Stimulated activated CD8-positive, alpha-beta memory T cell treated with anti-CD3 and anti-CD28 coated beads, Interleukin-15, amount 100 ng/mL, for 4 hours (primary cell): ENCODE measurements at places on chromosomes 2 and 18.

DNA sequence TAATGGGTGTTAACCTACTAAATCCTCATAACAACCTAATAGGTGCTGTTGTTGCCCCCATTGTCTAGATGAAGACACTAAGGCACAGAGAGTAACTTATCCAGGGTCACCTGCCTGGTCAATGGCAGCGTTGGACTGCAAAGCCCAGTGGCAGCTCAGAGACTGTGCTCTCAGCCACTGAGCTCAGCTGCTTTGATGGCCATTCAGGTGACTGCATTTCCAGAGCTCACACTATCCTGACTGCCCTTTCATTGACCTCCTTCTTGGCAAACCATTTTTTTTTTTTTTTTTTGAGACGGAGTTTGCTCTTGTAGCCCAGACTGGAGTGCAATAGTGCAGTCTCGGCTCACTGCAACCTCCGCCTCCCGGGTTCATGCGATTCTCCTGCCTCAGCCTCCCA lies 115.2 kb downstream of the MAPK4 start:
- DNase-seq, result no peak

GRCh38 chr2:172772633-172773032 lies 37.0 kb downstream of the RAPGEF4 start:
- no peak for DNase-seq

DNA sequence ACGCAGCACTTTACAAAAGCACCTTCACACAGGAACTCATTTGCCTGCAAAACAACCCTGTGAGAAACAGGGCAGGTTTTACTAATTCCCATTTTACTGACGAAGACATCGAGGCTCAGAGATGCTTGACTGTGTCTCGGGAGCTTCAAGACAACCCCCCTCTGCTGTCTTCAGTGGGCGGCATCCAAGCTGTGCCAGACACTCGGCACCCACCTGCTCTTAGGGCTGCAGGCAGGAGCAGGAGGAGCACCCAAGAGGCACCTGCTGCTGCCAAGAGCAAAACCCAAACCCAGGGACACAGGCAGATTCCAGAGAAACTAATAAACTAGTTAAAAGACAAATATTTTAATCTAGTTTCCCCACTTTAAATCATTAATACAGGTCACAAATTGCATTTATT lies 67.9 kb downstream of the PPP4R1 start:
- no peak for DNase-seq

DNA sequence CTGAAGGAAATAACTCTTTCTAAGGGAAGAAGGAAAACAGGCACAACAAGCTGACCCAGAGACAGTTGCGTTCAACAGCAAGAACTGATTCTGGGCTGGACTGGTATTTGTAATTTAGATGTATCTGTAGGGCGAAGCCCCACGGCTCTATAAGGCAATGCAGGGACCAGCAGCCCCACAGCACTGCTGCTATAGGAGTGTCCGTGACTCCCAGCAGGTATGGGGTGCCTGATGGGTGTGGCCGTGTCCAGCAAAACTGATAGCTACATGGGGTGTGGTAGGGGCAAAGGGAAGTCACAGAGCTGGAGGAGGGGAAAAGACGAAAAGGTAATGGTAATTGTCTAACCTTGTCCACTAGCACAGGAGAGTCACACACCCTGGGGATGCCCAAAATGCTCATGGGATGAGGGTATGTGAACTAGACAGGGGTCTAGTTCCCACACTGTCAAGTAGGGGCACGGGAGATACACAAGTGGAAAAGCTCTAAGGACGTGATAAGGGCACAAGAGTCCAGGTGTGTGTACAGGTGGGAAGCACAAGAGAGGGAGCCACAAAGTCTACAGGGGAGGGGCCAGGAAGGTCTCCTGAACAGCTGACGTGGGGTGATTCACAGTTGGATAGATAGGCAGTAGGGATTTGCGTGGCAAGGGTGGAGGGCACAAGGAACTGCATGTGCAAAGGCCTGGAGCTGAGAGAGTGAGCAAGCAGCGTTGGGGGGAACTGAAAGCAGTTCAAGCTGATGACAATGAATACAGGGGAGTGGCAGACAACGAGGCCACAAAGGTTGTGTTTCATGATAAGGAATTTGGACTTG lies 48.5 kb upstream of the ASPRV1 start:
- DNase-seq, result no peak

- DNase-seq, result no peak
These were observed 447.4 kb upstream of the TRIB2 start for GRCh38 chr2:12269041-12269972.

DNA sequence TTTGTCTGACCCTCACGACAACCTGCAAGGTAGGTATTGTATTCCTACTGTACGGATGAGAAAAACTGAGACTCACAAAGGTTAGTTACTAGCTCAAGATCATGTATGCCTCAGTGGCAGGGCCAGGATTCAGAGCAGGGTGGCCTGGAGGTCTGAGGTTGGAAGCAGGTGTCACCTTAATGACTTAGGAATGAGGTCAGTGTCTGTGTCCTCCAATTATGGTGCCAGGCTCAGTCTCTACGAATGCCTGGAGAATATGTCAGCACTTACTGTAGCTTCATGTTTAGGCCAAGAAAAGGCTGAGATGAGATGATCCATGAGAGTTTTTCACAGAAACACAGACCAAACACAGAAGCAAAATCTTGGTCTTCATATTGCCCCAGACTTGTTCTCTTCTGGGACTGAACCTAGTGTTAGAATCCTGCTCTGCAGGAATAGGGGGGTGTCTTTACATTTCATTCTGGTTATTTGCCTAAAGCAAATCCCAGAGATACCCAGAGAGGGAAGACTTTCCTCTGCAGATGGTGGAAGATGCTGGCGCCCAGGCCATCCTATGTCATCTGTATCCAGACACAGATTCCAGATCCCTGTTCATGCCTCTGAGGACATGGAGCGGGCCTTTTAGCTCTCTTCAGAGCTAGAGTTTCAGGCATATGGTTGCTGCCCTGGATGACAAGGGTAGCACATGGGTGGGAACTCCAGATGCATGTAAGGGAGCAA lies 16.3 kb upstream of the RAB10 start:
- no peak for DNase-seq

DNA sequence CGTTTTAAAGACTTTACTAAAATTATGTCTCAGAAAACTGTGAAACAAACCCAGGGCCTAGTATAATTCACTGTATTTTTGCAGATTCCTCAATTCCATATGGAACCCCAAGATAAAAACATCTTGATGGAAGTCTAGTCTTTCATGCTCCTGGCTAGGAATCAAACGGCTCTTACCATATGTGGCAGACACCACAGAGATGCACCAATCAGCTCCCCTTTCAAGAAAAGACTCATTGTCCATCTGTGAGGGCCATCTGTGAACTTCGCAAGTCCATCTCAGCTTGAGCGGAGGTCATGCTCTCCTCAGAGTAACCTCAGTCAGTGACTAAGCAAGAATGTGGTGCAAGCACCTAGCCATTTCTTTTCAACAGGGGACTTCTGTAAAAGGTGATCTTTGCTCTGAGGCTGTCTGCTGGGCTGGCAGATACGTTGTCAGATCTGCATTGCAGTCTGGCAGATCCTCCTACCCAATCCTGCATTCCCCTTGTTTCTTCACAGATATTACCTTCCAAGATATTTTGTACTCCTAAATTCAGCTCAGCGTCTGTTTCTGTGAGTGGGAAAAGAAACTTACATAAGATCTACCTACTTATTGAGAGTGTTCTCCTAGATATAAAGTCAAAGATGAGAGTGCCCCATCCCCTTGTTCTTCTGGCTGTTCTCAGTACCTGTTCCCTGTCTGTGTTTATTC lies 419.3 kb downstream of the SPAG16 start:
- no peak for DNase-seq

GRCh38 chr2:1990151-1990589 lies 245.9 kb upstream of the PXDN start:
- DNase-seq, result no peak

DNA sequence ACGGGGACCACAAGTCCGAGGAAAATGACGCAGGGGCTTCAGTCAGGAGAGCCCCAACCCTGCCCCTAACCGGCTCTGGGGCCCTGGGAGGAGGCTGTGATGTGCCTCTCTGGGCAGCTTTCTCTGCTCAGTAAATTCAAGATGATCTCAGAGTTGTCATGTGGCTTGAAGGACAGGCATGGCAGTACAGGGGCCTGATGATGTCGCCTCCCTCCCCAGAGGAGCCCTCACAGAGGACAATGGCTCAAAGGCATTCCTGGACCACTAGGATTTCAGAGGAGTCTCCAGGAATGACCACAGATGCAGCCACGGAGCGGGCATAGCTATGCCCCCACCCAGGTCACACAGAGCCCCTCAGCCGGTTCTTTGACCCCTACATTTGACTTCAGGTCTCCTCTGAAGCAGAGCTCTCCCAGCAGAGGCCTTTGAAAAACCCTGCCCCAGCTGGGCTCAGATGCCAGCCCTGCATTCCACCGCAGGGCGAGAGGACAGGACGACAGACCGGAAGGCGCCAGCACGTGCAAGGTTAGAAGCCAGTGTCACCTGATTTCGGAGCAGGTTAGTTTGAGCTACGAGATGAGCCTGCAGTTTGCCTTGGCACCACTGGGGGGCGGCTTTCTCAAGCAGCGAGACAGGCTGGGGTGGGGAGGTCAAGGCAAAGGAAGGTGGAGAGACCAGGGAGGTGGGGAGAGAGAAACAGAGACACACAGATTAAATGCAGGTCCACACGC lies 39.2 kb downstream of the BIN1 start:
- DNase-seq, result no peak

DNA sequence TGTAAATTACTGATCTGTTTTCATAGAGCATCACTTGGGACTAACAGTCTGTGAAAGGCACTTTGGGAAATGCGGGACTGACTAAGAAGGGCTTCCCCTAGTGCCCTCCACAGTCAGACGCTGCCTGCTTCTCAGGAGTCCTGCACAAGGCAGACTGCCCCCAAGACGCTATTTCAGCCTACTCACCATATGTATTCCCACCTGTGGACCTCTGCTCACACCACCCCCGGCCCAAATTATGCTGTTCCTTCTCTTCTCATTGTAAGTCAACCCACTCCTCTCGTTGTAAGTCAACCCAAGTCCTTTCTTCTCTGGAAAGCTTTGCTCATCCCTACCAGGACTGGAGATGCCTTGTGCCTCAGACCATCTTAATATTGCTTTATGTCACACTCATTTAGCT lies 175.3 kb downstream of the GFPT1 start:
- DNase-seq, result no peak

DNA sequence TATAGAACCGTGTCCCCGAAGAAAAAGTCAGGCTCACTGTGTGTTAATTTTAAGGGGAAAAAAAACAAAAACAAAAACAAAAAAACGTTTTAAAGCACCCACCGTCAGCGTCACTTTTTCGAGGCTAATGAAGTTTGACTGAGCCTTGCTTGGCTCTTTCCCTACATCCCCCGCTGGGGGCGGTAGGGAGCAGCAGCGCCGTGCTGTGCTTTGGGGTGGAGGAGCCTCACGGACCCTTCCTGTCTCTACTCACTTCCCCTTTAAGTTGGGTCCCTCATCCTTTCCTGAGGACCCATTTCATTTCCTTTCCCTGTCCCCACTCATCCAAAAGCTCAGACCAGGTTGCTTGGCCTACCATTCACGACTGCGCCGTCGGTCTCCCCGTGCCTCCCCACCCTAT lies 82.8 kb upstream of the RPL31 start:
- DNase-seq, result no peak

GRCh38 chr2:167966937-167967913 lies 280.2 kb downstream of the STK39 start:
- DNase-seq, result no peak

DNA sequence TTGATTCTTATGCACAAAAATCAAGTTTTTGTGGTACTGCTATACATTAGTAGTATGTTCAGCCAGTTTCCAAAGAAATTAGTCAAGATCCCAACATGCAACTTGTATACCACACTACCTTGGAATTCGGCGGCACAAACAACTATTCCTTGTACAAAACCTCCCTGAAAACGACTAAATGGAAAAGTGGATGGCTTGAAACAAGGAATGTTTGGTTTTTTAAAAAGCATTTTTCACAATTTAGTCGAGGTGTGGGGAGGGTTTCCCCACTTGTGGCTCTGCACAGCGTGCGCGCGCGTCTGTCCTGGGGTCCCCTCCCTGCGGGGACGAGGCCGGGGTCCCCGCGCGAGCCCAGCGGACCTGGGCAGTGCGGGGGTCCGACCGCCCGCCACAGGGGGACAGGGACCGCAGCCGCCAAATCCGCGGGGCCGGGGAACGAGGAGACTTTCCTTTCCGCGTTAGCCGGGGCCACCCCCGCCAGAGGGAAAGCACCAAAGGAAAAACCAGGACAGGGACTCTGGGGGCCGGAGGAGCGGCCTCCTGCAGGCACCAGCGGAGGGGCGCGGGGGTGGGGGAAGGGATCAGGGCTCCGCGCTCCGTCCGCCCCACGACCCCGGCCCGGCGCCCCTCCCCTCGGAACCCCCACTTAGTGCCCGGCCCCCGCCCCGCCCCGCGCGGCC lies 534 bp upstream of the SOCS6 start:
- DNase-seq, result no peak

DNA sequence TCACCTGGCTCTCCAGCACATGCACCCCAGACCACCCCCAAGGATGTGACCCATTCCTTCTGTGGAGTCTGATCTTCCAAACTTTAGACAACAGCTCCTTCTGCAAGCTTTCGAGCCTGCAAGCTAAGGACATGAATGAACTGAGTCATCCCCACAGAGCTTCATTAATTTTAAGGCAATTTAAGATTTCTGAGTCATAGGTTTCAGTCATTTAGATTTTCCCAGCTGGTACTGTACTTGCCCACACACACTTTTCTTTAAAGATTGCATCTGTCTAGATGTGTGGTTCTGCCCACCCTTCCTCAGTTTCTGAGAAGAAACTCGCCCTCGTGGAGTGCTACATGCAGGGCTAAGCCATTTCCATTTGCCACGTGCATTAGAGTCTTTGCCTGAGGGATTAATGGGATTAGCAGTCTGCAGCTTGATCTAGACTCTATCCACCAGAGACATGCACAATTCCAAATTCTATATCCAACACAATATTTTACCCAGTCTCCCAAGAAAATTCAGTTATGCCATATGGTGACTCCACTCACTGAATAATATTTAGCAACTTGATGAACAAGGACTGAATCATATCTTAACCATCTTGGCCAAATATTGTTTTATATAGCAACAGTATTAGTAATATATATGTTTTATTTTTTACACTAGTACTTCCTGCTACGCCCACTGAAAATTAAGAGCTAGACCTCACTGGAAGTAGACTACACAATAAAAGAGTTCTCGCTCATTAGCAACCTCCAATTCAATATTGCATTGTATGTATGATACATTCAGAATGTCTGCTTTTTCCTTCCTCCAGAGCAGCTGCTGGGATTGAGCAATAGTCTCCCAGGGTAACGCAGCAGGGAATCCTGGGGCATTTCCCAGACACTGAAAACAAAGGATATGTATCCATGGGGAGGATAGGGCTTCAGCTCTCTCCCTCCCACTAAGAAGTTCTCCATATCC lies 14.3 kb upstream of the TRIB2 start:
- DNase-seq, result no peak
